Iris pigment epithelial cell (primary cell): ENCODE measurements at places on chromosomes 5 and 9.

GRCh38 chr5:96993760-96994159 lies 57.9 kb downstream of the LNPEP start:
- DNase-seq: no peak

GRCh38 chr5:109163336-109163735 lies 246.4 kb downstream of the PJA2 start:
- no peak for DNase-seq

GRCh38 chr9:38619556-38620447 lies 594 bp downstream of the ANKRD18A start:
- DNase-seq: no peak

DNA sequence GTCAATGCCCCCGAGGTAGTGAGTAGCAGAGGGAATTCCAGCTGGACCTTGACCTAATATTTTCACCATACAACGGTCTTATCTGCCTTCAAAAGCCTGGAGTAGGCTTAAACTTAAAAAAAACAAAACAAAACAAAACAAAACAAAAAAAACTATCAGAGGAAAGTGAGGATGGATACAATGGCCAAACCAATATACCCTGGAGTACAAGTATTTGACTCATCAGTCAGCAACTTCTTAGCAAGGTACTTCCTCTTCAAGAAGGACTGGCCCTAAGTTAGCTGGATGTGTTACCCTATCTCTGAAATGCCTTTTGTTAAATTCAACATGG lies 160.6 kb upstream of the GNA14 start:
- peak; percentile 11 for DNase-seq

DNA sequence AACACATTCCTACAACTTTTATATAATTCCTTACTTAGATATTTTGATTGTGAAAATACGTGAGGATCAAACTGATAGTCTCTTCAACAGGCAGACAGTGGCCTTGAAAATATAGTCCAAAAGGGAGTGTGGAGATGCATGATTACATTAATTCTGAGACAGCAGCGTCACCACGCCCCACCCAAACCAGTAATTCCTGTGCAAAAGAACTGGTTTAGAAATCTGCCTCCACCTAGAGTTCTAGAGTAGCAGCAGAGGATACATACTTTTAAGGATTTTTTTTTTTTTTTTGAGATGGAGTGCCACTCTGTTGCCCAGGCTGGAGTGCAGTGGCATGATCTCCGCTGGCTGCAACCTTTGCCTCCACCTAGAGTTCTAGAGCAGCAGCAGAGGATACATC lies 1.6 kb upstream of the TUT7 start:
- DNase-seq: no peak

DNA sequence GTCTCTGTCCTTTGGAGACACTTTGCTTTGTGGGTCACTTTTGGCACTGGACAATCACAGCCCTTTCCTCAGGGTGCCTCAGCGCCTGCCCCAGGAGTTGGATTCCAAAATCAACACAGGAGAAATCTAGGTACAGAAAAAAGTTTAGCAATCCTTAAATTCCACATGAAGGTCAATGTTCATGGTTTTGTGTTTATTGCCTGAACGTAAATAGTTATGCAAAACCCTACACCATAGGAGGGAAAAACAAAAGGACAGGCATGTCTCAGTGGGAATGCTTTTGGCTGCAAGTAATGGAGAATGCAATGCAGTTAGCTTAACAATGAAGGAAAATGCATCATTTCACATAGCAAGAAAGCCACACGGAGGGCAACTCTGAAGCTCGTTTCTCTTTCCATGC lies 6.5 kb upstream of the HMCN2 start:
- no peak for DNase-seq

GRCh38 chr9:137919649-137920141 lies 42.1 kb downstream of the CACNA1B start:
- no peak for DNase-seq

DNA sequence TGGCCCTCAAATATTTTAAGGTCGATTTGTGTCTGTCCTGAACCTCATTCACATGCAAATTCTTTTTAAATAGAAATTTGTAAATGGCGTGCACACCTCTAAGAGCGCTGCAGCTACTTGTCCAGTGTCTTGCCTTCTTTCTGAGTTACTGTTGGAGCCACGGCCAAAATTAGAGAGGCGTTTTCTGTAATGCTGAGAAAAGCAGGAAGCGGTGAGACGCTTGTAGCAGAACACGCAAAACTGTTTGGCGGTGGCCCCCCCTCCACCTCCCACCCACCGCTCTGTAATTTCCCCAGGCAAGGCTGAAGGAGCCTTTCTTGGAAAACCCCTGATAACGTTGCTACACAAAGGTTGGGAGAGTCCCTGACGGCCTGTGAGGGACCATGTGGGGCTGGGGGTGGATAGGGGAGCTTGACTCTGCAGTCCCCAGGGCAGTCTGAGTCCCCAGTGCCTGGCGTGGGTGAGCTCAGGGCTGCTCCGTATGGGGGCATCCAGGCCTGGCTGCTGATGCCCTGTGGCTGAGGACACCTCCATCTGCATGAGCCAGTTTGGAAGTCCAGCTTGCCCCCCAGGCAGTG lies 96.5 kb downstream of the GADD45G start:
- no peak for DNase-seq

- DNase-seq: no peak
These were observed 2.7 kb downstream of the FOXB2 start for GRCh38 chr9:77021922-77022782.

DNA sequence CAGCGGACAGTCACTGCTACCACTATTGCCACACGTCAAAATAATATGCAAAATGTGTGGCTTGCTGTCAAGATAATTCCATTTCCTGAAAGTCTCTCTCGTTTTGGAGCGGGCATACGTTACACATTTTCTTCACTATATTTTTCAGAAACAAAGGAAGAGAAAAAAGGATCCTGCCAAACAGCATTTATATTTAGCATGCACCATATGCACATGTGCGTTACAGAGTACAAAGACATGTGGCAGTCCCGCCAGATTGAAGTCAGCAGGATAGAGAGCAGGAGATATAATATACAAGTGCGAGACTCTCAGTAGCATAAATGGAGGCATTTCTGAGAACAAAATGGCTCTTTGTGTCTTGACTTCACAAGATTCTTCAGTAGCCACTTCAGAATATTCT lies 221.6 kb upstream of the KIF2A start:
- DNase-seq: no peak

GRCh38 chr9:96219026-96219899 lies 82.7 kb downstream of the HSD17B3 start:
- peak; percentile 11 for DNase-seq

GRCh38 chr9:113508111-113508749 lies 44.7 kb downstream of the RGS3 start:
- no peak for DNase-seq

DNA sequence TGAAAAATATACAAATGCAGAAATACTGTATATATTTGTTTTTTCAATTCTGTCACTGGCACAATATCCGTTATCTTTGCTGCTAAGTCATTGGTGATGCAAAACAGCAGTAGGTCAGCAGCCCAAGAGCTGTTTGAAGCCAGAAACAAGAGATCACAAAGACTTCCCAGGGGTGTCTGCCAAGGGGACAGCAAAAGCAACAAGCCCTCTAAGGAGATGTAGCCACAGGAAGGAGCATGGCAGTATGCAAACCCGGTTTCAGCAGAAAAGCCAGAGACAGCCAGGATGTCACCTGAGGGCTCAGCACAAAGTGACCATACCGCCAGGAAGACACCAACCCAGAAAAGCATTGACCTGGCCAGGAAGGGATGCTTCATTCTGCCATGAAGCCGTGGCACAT lies 241.5 kb downstream of the ARRDC3 start:
- no peak for DNase-seq

GRCh38 chr9:85514256-85514655 lies 227.5 kb downstream of the AGTPBP1 start:
- DNase-seq: no peak

DNA sequence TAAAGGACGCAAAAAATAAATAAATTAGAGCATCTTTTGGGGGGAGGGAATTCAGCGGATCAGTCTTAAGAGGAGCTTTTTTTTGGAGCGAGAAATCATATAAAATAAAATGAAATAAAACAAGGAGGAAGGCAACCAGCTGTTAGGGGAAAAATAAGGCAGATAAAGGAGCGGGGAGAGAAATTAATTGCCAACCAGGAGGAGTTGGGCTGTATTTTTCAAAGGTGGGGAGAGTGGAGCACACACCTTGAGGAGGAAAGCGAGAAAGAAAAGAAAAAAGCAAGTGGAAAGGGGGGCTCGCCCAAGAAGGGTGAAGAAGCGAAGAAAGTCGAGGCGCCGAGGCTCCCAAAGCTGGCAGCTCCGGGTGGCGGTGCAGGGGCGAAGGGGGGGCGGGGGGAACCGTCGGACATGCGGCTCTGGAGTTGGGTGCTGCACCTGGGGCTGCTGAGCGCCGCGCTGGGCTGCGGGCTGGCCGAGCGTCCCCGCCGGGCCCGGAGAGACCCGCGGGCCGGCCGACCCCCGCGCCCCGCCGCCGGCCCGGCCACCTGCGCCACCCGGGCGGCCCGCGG lies at the start of gene PAPPA:
Gene PAPPA (plus strand): TSS at position 27 of the 569 bp plus-strand sequence. CDS start 382 bp downstream, at position 409.
- DNase-seq: no peak

DNA sequence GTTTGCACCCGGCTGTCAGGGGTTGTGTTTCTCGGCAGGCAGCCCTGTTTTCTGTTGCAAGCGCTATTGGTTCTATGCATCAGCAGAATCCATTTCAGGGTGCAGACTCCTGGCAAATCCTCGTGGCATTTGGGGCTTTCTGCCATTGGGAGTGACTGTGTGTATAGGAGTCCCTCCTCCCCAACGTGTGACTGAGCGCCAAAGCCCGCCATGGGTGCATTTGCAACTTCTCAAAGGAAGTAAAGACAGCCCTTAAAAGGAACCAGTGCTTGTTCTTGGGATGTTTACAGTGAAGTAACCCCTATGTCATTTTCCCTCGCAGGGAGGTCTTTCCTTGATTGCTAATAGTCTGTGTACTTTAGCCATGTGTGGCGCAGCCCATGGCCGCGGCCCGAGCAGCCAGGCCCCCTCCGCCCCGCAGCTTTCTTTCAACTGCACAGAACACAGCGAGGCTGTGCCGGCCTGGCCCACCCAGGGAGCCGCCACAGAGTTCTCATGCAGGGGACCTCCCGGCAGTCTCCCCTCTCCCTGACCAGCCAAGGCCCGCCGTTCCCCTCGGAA lies 175.6 kb downstream of the HSD17B3 start:
- DNase-seq: no peak

GRCh38 chr5:96177303-96177869 lies 215.7 kb upstream of the ELL2 start:
- DNase-seq: peak; percentile 93

DNA sequence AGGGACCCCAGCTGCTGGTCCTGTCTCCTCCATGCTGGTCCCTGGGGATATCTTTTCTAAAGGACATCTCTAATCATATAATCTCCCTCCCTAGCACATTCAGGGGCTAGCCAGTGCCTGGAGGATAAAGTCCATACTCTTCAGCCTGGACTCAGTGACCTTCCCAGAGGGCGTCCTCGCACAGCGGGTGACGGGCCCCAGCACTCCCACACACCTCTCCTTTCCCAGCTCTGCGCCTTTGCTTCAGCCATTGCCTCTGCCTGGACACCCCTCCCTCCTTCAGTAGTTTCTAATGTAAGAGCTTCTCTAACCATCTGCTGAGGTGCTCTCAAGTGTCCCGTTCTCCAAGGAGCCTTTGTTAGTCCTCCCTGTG lies 15.2 kb upstream of the TNIP1 start:
- DNase-seq: no peak

- DNase-seq: no peak
These were observed 98.1 kb downstream of the JMY start for GRCh38 chr5:79333852-79334557.

GRCh38 chr5:136143312-136143711 lies 10.7 kb downstream of the SMAD5 start:
- DNase-seq: no peak

- no peak for DNase-seq
These were observed 36.3 kb downstream of the GDA start for GRCh38 chr9:72185561-72185960.

GRCh38 chr5:52948418-52949076 lies 40.6 kb upstream of the ITGA2 start:
- peak; percentile 86 for DNase-seq

GRCh38 chr5:106854922-106855321 lies 815.8 kb downstream of the EFNA5 start:
- DNase-seq: no peak

DNA sequence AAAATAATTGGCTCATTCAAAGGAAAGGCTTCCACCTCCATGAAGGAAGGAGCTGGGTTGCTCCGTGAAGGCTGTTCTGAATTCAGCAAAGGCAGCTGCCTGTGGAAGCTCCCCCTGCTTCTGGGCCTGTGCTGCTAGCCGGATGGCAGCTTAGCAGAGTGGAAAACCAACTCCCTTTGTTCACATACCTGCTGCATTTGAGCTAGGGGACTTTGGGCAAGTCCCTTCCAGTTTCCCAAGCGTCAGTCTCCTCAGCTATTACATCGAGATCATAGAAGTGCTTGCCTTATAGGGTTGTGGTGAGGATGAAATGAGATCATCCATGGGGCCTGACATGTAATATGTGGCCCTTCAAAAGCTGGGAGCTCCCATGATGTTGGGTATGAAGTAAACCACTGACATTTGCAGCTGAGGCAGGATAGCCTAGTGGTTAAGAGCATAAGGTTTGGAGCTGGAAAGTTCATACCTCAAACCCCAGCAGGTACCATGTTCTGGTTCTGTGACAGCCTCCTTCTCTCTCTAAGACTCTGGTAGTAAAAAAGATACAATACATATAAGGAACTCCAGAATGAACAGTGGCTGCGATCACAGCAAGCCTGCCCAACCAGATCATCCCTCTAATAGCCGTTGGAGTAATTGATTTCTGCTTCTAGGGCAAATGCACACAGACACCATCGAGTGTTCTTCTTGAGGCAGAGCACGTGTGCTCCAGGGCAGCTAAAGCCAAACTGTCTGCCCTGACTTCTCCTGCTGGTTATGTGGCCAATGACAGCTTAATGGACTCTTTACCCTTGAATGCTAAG lies 11.0 kb upstream of the DENND1A start:
- no peak for DNase-seq

DNA sequence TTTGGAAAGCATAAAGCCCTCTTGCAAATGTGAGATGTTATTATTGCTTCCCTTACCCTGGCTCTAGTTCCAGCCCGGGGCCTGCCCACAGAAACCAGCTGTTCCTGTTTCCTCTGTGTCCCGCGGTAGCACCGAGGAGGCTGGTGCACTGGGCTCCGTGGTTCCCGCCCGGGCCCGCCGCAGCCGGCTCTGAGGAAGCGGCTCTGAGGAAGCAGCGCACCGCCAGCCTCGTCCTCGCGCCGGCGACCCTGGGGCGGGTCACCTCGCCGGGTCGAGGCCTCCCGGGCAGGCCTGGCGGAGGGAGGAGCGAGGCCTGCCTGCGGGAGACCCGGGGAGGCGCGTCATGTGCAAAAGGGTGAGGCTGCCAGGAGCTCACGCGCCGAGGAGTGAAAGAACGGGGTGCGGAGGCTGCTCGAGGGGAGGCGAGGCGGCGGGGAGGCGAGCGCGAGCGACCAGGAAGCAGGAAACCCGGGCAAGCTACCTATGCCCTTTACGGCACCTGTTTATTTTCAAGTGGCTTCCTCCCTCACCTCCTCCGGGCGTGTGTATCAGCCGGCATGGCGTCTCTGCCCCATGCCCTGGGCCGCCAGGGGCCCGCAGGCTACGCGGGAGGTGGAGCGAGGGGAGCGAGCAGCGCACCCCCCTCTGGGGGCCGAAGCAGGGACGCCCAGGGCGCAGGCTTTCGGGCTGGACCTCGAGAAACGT lies 61.3 kb upstream of the MEGF10 start:
- DNase-seq: peak; percentile 28
